ENCODE measurements at places on chromosomes 7 and 10. TPM values are rescaled to one million over a fixed set of nuclear protein-coding genes. Genes with fewer than 3 reads are reported as not detected.

GATA3 gene
- 32.9 TPM for total RNA-seq

SCIN gene
- 0.08 TPM for total RNA-seq

ATOH7 gene
- not detected for total RNA-seq

GNGT1 gene
- not detected for total RNA-seq

PIK3CG gene
- total RNA-seq = 26.9 TPM

LAMB4 gene
- not detected for total RNA-seq

ZNF503 gene
- total RNA-seq = 0.38 TPM

NKX1-2 gene
- not detected for total RNA-seq

PCDH15 gene
- total RNA-seq = not detected

TMEM273 gene
- total RNA-seq = 79.5 TPM

CD36 gene
- not detected for total RNA-seq

CYP2C19 gene
- not detected for total RNA-seq

PPP1R17 gene
- total RNA-seq = not detected

ACTL6B gene
- not detected for total RNA-seq

MRLN gene
- not detected for total RNA-seq

AQP1 gene
- 0.38 TPM for total RNA-seq

NEUROG3 gene
- total RNA-seq = not detected

PUS7 gene
- total RNA-seq = 40.3 TPM

ANKRD2 gene
- total RNA-seq = 0.13 TPM

SUV39H2 gene
- total RNA-seq = 43.3 TPM

RBP3 gene
- not detected for total RNA-seq

TRIL gene
- total RNA-seq = not detected

STEAP1B gene
- not detected for total RNA-seq

PRPS1L1 gene
- not detected for total RNA-seq

LIPJ gene
- total RNA-seq = not detected

CTTNBP2 gene
- not detected for total RNA-seq

All from activated CD8-positive, alpha-beta memory T cell treated with anti-CD3 and anti-CD28 coated beads for 36 hours (primary cell).